ENCODE measurements at places on chromosomes 7 and 10.
A peak's percentile ranks its signal among the peaks of the same experiment; 100 is the strongest.

GRCh38 chr10:105062951-105063350, 421.9 kb downstream of the SORCS3 start:
- DNase-seq: no peak

GRCh38 chr10:124992462-124993344, 50.8 kb downstream of the ZRANB1 start:
- no peak for DNase-seq

DNA sequence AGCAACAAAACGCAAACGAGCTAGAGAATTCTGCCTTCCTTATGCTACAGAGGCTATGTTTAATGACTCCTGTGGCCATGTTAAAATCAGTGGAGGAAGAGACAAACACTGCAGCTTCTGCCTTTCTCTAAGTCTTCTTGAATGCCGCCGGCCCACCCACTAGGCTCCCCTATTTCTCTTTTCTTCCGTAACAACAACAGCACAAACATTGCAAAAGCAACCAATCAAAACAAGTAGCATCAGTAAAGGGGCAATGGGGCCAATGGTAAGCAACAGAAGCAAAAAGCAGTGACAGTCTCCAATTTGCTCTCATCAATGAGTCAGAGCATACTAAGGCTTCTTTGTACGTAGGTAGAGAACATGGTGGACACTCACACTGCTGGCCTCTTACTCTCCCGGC, 26.8 kb downstream of the DNAJC1 start:
- DNase-seq: no peak

DNA sequence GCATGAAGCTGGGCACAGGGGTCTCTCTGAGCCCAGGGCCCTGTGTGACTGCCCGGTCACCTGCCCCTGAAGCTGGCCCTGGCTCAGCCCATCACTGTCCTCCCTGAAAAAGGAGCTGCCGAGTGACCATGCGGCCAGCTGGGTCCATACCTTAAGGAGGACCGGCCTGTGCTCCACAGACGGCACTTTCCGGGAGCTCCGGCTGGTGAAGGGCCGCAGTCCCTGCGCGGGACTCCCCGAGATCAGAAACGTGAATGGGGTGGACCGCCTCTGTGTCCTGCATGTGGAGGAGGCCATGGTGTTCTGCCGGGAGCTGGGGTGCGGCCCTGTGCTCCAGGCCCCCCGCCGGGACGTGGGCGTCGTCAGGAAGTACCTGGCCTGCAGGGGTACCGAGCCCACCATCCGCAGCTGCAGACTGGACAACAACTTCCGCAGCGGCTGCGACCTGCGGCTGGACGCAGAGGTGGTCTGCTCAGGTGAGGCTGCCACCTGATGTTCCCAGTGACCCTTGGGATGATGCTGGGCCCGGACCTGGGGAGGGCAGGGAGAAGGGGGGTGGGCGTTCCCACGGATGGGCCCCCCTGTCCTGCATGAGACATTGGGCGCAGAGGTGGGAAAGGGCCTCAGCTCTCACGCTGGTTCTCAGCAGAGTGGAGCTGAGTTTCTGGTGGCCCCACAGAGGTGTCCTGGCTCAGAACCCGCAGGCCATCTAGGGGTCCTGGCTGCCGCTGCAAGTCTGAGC, 3.5 kb downstream of the SCART1 start:
- no peak for DNase-seq

- no peak for DNase-seq
Observed at GRCh38 chr10:78121801-78122200, 88.1 kb downstream of the RPS24 start.

DNA sequence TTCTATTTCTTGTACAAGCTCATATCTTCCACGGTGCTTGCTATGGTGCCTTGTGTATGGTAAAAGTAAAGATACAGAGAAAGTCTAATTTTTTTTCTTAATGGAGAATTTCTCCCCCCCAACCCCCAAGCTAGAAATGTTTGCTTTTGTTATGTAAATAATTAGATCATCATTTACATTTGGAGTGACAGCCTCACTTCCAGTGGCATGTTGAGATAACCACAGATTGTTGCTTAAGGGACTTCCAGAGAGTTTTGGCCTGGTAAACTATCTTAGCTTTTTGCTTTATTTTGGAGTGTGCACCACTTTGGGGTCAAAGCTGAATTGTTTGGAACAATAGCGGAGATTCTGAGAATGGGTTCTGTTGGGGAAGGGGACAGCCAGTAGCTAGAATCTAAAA, 129.7 kb downstream of the ZNF365 start:
- no peak for DNase-seq

DNA sequence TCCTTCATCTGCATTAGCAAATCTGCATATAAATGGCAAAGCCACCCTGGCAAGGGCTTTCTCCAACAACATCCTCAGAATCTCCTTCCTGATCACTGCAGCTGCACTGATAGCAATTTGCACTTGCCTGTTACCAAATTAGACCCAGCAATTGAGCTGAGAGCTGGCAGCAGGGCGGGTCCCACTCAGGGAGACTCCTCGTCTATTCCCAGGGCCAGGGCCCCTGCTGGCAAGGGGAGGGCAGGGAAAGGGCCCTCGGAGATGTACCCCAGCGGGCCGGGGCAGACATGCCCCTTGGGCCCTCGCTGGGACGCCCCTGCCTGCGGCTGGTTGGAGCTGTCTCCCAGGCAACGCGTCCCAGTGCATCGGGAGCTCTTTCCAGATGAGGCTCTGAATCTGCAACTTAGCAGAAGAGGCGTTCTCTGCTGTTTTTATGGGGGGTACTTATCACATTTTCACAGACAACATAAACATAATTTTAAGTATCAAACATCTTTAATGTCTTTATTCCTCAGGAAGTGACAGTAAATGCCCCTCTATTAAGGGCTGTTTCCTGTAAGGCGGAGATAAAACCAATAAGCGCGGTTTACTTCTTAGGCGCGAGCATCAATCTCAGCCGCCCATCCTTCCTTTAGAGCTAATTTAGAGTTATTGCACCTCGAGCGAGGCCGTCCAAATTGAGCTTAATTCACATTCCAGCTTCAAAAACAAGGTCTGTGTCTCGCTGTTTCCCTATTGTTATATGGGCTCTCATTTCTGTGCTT, 249.0 kb upstream of the PPP2R2D start:
- DNase-seq: no peak

DNA sequence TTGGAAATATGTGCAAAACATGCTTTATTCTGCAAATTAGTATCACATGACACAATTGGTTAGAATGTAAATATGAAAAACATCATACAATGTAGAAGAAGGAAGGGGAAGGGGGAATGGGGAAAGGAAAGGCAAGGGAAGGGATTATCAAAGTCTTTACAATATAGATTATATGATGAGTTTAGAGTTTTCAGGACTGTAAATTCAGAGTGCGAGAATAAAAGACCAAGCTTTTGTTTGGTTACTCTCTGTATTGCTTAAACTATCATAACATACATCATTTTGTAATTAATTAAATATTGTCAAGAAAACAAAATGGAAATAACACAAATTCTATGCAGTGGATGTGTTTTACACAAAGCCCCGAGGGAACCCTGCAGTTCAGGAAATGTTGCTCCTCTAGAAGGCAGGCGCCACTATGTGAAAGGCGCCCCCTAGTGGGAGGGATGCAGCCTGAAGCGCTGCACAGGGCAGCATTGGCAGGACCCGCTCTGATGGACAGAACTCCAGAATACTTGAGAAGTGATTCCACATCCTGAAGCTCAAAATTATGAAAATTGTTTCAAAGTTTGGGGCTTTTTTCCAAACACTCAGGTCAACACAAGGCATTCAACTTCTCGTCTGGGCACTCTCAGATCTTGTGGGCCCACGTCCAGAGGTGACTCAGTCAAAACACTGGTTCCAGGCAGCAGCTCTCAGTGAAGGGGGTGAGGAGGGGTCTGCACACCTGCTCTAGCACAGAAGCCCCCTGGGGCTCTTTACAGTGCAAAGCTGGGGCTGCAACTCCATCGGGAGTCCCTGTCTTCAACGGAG, 31.6 kb upstream of the TMEM254 start:
- DNase-seq: peak; percentile 63

DNA sequence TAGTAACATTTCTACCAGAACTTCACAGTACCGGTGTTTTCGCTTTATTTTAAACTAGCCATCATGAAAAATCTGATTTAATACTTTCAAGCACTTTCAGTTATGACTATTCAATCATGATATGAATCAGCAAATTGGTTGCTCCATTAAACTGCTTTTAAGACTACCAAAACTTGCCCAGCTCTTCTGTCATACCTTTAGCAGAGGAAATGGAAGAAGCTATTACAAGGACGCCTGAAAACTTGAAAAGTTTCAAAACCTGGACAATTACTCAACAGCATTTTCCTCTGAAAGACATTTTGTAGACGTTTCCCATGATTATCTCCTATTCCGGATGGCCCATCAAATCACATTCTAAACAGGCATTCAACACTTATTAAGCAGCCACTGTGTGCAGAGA, 2.0 kb downstream of the JAZF1 start:
- DNase-seq: no peak

DNA sequence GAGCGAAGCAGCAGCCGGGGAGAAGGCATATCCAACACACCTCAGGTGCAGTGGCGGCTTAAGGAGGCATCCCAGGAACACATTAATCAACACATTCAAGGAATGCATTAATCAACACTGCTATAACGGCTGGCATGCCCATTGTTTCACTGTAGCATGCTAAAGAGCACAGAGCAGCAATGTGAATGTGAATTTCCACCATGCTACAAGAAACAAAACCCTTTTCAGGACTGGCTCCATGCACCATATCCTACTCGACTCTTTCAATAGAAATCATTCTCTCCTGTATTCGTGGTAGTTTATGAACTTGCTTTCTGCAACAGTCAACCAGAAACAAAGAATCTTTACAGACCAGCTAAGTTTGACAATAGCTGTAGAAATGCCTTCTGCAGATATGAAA, 149.0 kb downstream of the NRCAM start:
- DNase-seq: no peak

GRCh38 chr10:100817268-100817839, 72.0 kb downstream of the PAX2 start:
- no peak for DNase-seq

GRCh38 chr10:123327450-123327849, 173.2 kb downstream of the BUB3 start:
- no peak for DNase-seq

GRCh38 chr7:126702242-126703016, 550.3 kb downstream of the GRM8 start:
- no peak for DNase-seq

GRCh38 chr10:112236486-112236885, 46.7 kb upstream of the TECTB start:
- no peak for DNase-seq

DNA sequence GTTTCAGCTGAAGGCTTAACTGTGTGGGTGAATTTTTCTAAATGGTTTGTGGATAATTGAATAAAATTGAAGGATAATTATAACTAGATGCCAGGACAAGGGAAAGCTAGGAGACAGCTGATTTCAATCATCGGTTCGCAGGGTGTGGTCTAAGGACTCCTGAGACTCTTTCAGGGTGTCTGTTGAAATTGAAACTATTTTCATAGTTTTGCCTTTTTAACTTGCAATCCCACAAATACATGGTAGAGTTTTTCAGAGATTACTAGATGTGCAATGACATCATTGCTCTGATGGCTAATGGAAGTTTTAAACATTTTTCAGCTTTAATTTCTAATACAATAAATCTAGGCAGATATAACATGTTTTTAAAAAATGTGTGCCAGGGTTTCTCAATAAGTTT, 18.5 kb downstream of the TRUB1 start:
- DNase-seq: no peak

- DNase-seq: no peak
Observed at GRCh38 chr7:36301914-36302771, 87.5 kb upstream of the ANLN start.

DNA sequence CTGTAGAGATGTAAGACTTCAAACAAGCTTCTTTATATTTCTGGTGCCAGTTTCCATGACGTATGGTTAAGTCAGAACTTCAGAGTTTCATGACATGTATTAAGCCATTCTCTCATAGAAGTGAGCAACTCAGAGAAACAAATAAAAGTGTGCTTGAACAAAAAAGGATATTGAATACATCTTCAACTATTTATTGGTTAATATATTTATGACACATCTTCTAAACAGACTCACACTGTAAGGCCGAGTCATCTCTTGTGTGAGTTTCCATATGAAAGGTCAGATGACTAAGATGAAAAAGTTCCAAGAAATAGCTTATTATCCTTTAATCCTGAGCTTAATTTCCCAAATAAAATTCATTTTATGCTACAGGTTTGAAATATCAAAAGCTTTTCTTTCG, 105.5 kb upstream of the CSTF2T start:
- DNase-seq: no peak

- DNase-seq: no peak
Observed at GRCh38 chr7:7516156-7516555, 19.5 kb downstream of the COL28A1 start.

GRCh38 chr7:41870461-41871138, 167.7 kb upstream of the INHBA start:
- DNase-seq: no peak

GRCh38 chr10:52609626-52610240, 162.9 kb downstream of the MBL2 start:
- no peak for DNase-seq

- no peak for DNase-seq
Observed at GRCh38 chr7:106369352-106369751, 84.6 kb upstream of the NAMPT start.

DNA sequence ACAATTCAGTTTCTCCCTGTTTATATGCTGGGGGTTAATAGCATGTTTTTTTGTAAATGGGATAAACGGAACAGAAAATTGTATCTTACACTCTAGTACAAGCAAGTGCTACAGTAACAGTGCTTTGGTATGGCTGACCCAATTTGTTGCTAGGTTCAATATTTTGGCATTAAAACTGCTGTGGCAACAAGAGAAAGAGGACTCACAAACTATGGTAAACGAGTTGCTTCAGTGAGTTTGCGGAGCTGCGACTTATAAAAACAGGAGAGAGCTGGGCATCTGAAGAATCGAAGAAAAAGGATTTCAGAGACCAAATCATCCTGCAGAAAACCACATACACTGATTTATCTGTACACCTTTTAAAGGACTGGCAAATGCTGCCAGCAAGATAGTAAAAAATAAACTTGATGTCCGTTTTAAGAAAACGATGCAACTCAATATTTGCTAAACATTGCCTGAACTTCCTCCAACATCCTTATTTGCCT, 2.2 kb downstream of the GLUD1 start:
- DNase-seq: no peak

- no peak for DNase-seq
Observed at GRCh38 chr10:72108830-72109635, 20.7 kb upstream of the SPOCK2 start.

DNA sequence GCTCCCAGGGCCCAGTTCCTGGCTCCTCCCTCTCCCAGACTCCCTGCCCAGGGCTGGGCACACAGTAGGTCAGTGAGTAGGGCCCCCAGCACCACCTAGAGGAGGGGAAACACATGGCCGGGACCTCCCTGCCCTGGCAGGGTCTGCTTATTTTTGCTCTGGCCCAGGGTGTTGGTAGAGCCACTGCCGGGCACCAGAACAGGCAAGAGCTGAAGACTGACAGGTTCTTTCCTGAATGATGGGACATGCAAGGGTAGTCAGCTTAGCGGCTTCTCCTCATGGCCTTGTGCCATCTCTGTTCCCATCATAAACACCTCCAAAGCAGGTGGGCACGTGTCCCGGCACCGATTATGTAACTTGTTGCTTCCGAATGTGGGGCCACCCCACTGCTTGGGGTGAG, 86.5 kb downstream of the NEURL1 start:
- no peak for DNase-seq

- no peak for DNase-seq
Observed at GRCh38 chr7:128737867-128738385, 1.2 kb upstream of the CALU start.
